Adrenal gland (tissue), 19 donors: ENCODE measurements at places on chromosomes 1 and 21. TPM values are rescaled to one million over a fixed set of nuclear protein-coding genes. Genes with fewer than 3 reads are reported as not detected.

The DYRK1A gene
- total RNA-seq = 77.2 TPM

DNA sequence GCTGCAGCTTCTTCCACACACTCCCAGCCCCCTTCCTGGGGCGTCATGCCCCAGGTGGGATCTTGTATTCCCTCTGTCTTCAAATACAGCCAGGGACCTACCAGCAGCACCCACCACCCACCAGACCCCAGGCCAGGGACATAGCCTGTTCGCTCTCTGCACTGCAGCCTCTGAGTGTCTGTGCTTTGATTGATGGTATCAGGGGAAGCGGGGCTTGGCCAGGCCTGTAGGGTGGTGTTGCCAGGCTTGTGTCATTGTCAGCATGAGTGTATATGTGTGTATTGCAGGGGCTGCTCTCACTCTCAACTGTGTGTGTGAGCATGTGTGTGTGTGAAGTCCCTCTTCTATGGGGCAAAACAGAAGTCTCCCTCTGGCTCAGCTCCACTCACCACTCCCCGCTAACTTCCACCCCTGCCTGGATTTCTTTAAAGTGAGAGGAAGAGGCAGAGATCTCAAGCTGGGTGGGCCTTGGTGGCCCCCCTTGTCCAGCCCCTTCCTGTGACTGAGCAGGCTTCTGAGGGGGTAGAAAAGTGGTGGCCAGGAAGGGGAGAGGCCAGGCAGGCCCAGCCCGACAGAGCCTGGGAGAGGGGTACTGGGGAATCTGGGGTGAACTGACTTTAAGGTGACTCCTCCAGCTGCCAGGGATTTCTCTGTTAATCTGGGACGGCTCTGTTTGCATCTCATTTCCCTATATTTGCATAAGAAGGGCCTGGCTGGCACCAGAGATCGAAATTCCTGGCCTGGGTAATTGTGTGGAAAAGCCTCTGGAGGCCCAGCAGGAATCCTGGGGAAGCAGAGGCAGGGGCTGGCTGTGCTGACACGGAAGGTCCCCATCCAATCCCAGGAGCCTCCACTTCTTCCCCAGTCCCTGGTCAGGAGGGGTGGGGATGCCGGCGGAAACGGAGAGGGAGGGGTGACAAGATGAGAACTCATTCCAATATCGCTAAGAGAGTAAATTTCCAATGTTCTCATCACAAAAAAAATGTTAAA, 18.6 kb upstream of the ADGRB2 start:
- H3K4me3 ChIP-seq = no peak overlapping the region
- H3K36me3 ChIP-seq = no peaks in the 10 kb centered on the region
- no peak for DNase-seq
- no peaks in the 10 kb centered on the region for H3K4me1 ChIP-seq
- H3K27ac ChIP-seq = no peak overlapping the region

GRCh38 chr1:43912607-43913006, 21.0 kb upstream of the ARTN start:
- DNase-seq = no peak
- H3K36me3 ChIP-seq = no peaks in the 10 kb centered on the region
- H3K4me1 ChIP-seq = no peaks in the 10 kb centered on the region
- no peaks in the 10 kb centered on the region for H3K27me3 ChIP-seq
- no peak overlapping the region for H3K4me3 ChIP-seq
- no peak overlapping the region for H3K27ac ChIP-seq

DNA sequence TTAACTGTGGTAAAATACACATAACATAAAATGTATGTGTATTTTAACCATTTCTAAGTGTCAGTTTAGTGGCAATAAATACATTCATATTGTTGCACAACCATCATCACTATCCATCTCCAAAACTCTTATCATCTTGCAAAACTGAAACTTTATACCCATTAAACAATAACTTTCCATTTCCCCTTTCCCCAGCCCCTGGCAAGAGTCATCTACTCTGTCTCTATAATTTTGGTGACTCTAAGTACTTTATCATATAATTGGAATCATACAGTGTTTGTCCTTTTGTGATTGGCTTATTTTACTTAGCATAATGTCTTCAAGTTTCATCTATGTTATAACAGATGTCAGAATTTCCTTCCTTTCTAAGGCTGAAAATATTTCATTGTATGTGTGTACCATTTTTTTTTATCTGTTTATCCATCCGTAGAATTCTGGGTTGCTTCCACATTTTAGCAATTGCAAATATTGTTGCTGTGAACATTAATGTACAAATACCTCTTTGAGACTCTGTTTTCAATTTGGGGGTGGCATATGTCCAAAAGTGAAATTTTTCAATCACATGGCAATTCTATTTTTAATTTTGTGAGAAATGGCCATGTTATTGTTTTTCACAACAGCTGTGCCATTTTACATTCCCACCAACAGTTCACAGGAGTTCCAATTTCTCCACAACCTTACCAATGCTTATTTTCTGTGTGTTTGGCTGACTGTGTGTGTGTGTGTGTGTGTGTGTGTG, 153.9 kb upstream of the GORAB start:
- no peak overlapping the region for H3K27ac ChIP-seq
- no peaks in the 10 kb centered on the region for H3K4me1 ChIP-seq
- no peaks in the 10 kb centered on the region for H3K36me3 ChIP-seq

DNA sequence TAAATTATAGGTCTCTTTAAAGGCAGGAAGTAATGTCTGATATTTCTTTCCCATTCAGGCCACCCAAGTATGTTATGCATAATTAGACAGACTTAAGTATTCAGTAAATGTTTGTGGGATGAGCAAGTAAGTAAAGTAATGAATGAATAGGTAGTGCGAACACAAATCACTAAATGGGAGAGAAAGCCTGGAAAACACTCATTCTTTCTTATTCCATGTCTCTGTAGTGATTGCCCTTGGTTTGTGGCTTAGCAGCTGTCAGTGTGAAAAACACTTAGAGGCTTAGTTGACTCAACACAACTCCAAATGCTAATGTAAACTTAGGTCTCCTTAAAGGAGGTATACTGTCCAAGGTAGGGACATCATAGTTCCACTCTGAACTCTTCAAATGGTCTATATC, 182.5 kb downstream of the ZC3H11B start:
- H3K27ac ChIP-seq = no peak overlapping the region
- H3K27me3 ChIP-seq = no peaks in the 10 kb centered on the region
- no peaks in the 10 kb centered on the region for H3K36me3 ChIP-seq
- no peaks in the 10 kb centered on the region for H3K4me1 ChIP-seq
- no peak overlapping the region for H3K4me3 ChIP-seq

GRCh38 chr1:169117599-169117998, 11.1 kb downstream of the ATP1B1 start:
- H3K4me1 ChIP-seq = peaks cover 28% of the 10 kb centered on the region
- no peak for DNase-seq
- no peaks in the 10 kb centered on the region for H3K27me3 ChIP-seq
- peaks cover 36% of the 10 kb centered on the region for H3K36me3 ChIP-seq

GRCh38 chr21:34061983-34062382, 11.4 kb upstream of the MRPS6 start:
- no peaks in the 10 kb centered on the region for H3K27me3 ChIP-seq
- DNase-seq = no peak
- no peak overlapping the region for H3K27ac ChIP-seq
- no peaks in the 10 kb centered on the region for H3K36me3 ChIP-seq

- H3K36me3 ChIP-seq = no peaks in the 10 kb centered on the region
- no peak for DNase-seq
- no peaks in the 10 kb centered on the region for H3K4me1 ChIP-seq
- no peaks in the 10 kb centered on the region for H3K27me3 ChIP-seq
- H3K4me3 ChIP-seq = no peak overlapping the region
Measured at GRCh38 chr1:247089616-247090375, 11.2 kb upstream of the ZNF670 start.
